NCI-H748 treated with DMSO at 0.1 percent for 48 hours (cell line): ENCODE measurements at places on chromosomes 3 and 15.

GRCh38 chr15:89419370-89419984 lies 76.9 kb downstream of the RHCG start:
- no peak for DNase-seq

DNA sequence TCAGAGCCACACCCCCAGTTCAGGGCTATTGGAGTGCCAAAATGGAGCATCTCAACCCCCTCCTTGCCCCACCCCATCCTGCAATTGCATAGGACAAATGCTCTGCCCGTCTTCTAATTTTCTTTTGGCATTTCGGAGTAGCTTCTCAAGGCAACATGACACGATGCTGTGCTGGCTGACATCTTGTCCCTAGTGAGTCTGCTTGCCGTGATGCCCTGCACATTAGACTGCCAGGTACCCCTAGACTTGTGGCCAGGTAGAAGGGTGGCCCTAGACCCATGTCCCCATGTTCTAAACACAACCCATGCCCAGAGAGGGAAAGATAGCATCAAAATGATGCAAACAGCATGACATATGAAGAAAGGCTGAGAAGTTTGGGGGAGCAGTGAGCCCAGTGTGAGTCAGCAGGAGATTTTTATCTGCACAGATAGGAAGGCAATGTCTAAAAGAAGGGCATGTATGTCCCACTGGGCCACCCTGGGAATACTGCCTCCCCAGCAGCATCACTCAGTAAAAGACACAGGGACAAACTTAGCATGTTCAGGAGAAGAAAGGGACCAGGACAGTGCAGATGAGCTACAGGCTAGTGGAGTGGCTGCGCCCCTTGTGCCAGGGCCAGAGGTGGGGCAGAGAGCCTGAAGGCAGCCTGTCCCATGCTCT lies 36.8 kb downstream of the CA12 start:
- DNase-seq = no peak

GRCh38 chr3:131388490-131388799 lies 6.9 kb downstream of the NUDT16 start:
- no peak for DNase-seq

DNA sequence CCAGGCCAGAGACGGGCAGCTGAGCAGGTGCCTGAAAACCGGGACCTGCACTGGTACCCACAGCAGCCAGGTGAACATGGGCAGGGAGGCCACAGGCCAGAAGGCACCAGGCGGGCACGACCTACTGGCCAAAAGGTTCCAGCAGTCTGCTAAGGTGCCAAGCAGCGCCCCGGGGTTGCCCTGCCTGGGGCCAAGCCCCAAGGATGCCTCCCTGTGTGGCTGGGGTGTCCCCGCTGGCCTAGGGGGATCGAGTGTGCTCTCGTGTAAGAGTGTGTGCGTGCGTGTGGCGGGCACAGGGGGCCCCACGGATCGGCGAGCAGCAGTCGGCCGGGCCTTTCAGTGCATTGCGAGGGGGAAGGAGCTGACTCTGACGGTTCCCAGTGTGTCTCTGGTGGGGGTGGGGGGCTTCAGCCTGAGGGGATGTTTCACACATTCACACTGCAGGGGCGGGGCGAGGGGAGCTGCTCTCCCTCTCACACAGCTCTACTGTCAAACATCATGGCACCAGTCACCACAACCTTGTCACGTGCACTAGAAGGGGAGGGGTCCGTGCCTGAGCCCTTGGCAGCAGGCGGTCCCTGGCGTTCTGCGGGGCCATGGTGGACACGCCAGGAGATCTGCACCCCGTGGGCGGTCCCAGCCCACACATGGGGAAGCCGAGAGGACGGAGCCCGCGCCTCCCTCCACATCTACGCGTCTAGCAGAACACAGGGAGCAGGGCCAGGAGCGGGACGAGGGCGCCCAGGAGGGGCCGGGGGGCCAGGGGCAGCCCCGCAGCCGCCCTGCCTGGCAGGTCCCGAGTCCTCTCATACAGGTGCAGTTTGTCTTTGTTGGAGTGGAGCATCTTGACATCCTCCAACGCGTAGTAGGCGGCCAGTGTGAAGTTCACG lies 44.5 kb downstream of the RGMA start:
- no peak for DNase-seq

DNA sequence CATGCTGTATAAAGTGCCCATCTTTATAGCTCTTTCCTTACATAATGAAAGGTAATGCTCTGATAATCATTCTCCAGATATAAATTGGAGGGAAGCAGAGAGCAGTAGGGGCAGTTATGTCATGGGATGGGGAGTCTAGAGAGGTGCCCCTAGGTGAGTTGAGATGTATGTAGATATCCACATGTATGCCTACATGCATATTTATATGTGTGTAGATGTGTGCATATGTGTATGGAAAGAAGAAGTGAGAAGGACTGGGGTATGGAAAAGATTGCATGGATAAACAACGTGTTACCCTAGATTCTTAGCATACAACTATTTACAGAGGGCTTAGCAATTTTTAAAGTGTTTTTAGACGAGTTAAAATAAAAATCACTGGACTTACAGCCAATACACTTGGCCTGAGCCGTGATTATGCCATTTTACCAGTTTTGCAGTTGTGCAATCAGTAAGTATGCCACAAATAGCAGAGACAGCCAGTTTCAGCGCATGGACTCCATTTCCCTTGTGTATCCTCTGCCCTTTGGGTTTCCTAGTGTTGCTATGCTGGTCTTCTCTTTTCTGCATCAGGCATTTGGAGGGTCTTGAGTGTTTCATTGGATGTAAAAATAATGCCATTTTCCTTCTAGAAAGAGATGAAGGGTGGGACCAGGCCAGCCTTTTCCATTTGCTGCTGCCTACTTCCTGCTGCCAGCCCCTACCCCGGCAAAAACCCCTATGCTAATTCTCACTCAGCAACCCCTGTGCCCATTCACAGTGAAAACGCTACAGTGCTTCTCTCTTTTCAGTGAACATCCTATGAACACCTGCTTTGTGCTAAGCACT lies 199.4 kb upstream of the NR2E3 start:
- DNase-seq = no peak

GRCh38 chr3:54563501-54564200 lies 364.2 kb downstream of the LRTM1 start:
- no peak for DNase-seq

- no peak for DNase-seq
These were observed 306.6 kb upstream of the ARRDC4 start for GRCh38 chr15:97653896-97654295.

DNA sequence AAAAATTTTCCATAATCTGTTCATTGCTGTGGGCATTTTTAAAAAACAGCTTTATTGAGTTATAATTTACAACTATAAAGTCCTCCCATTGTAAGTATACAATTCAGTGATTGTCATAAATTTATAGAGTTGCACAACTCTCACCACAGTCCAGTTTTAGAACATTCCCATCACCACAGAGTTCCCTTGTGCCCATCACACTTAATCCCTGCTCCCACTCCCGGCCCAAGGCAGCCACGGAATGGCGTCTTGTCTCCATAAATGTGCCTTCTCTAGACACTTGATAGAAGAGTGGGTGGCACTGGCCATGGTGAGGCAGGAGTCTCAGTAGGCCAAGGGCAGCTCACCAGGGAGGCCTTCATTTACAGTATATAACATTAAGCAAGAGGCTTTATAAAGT lies 6.3 kb downstream of the TSEN2 start:
- DNase-seq = no peak

DNA sequence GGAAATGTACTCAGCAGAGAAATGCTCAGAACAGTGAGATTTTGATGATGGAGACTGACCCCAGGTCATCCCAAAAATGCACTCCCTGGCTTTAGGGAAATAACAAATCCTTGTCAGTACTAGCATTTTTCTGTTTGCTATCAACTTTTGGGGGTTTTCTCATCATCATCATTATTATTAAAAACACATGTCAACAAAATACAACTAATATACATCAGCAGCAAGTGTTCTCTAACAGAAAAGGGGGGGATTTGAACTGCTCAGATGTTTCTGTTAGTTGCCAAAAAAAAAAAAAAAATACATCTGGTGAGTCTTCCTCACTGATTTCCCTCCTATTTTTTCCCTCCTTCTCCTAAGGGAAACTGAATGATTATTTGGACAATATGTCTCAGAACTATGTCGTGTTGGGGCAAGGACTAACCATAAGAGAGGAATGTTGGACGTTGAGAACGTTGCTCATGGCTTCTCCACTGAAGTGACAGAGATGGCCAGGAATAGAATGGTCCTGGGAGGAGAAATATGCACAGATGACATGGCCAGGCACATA lies 230.0 kb upstream of the MCTP2 start:
- DNase-seq = no peak

DNA sequence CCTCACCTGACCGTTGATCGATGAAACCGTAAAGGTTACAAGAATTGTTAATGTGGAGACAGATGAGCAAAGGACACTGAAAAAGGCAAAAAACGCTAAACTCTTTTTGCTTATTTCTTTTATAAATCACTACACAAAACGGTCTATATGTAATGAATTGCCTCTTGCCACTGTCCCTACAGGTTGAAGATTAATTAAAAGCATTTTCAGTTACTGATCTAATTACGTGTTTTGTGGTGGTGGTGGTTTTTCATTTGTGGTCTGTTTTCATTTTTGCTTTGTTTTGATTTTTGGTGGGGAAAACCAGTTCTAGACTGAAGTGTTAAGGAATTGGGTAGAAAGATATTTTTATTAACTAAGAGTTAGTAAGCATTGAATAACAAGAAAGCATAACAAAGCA lies 299.2 kb upstream of the LRRN1 start:
- no peak for DNase-seq

- no peak for DNase-seq
These were observed 48.7 kb downstream of the ZPLD1 start for GRCh38 chr3:102483556-102483955.

DNA sequence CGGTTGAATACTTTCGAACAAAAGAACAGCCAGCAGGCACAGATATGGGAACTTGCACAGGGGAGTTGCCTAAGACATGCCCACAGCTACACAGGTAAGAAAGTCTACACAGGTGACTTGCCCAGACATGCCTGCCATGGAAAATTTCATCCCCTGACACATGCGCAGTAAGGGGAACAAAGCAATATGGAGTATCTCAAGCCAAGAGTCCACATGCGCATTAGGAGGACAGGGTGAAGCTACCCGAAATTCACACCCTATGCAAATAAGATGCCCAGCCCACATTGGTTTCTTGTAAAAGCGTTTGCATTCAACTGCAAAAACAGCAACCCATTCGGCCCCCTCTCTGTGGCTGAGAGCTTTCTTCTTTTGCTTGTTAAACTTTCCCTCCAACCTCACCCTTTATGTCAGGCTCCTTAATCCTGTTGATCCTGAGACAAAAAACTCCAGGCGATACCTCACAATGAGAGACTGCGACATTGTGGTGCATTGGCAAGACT lies 49.3 kb upstream of the TRPM1 start:
- no peak for DNase-seq

- DNase-seq = no peak
These were observed 15.7 kb downstream of the RFT1 start for GRCh38 chr3:53114412-53115074.

DNA sequence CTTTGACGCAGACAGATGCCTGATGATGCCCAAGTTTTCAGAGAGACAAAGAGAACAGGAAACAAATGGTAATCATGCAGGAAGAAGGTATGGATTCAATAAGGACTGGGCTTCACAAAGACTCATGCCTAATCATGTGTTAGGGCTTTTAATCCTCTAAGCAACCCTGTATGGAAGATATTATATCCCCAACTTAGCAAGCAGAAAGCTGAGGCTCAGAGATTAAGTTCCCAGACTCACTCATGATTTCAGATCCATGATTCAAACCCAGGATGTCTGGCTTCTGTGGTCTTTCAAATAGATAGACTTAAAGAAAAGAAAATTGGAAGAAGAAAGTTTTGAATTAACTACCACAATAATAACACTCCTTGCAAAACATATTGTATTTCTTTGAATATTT lies 4.1 kb upstream of the CLASP2 start:
- DNase-seq = no peak

DNA sequence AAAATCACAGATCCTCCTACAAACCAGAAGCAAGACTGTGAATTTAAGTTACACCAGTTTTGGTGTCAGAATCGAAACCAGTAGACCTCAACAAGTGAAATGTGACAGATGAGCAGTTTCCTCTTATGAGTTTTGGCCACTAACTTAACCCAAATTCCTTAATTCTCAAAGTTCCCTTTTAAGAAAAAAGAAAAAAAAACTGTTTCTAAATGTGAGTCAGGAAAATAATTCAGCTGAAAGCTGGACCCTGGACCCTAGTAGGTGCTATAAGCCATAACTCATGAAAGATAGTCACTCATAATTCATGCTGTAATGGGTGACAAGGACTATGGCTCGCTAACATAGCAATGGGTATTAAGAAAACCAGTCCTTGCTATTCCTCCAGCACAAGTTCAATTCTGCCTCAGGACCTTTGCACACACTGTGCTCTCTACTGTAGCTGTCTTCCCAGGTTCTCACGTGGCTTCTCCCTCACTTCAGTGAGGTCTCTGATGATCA lies 9.0 kb upstream of the THRB start:
- no peak for DNase-seq

- no peak for DNase-seq
These were observed 22.2 kb downstream of the TMEM43 start for GRCh38 chr3:14147066-14147435.

- no peak for DNase-seq
These were observed 1249.8 kb downstream of the NSUN3 start for GRCh38 chr3:95312650-95313049.

DNA sequence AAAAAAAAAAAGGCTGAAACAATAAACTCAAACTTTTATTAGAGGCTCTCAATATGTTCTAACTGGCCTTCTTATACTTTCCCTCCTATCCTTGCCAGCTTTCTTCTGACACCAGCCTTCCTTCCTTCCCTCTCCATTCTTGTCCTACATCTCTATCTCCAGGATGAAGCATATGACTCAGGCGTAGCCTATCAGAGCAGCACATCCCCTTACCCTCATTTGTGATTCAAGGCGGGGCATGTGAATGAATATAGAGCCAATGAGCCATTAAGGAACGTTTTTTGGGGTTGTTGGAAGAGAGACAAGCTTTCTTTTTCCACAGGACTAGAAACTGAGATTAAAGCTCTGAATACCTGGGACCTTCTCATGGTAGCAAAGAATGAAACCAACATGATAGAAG lies 25.1 kb upstream of the KCNMB3 start:
- DNase-seq = no peak

DNA sequence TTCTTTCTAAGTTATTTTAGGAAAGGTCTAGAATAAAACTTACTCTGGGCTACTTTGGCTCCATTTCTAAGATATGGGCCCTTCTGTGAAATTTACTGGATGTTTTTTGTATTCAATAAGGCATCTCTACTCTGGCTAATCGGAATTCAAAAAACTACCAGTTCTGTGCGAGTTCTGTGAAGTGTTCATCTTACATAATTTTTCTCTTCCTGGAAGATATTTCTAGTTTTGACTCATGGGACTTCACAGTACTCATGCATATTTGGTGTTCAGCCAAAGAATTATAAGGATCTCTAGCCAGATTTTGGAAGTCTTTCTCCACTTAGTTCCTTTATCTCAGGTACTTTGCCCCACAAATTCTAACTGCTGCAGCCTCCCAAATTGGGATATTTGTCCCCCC lies 46.4 kb upstream of the MBNL1 start:
- DNase-seq = no peak

- no peak for DNase-seq
These were observed 363 bp downstream of the MAGI1 start for GRCh38 chr3:66038384-66038725.
